Thoracic aorta (tissue), 2 donors: ENCODE measurements at places on chromosomes 2 and 18. TPM values are rescaled to one million over a fixed set of nuclear protein-coding genes. Genes with fewer than 3 reads are reported as not detected.

- no peak overlapping the region for H3K27ac ChIP-seq
- no peaks in the 10 kb centered on the region for H3K36me3 ChIP-seq
- peaks cover 26% of the 10 kb centered on the region for H3K4me1 ChIP-seq
Observed at GRCh38 chr2:227500301-227500630, 28.3 kb downstream of the AGFG1 start.

DNA sequence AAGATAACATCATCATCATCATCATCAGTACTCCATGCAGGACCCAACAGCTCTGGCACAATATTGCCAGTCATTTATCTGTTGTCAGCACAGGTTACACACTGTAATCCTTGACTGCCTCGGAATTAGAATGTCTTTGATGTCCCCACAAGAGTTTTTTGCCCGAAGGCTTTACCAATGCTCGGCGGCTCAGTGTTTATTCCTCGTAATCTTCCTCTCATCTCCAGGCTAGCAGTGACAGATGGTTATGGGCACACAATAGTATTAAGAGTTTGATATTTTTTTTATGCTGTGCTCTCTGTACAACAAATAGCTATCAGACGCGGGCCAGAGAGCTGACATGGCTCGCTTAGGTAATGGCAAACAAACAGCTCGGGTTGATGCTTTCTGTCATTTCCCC, 515.2 kb downstream of the ZEB2 start:
- no peak overlapping the region for H3K27ac ChIP-seq
- no peaks in the 10 kb centered on the region for H3K27me3 ChIP-seq
- DNase-seq: no peak
- no peak overlapping the region for H3K4me3 ChIP-seq
- H3K36me3 ChIP-seq: no peaks in the 10 kb centered on the region

- no peak overlapping the region for H3K27ac ChIP-seq
- H3K4me1 ChIP-seq: no peaks in the 10 kb centered on the region
- no peak for DNase-seq
Observed at GRCh38 chr18:28248653-28249052, 71.7 kb upstream of the CDH2 start.

DNA sequence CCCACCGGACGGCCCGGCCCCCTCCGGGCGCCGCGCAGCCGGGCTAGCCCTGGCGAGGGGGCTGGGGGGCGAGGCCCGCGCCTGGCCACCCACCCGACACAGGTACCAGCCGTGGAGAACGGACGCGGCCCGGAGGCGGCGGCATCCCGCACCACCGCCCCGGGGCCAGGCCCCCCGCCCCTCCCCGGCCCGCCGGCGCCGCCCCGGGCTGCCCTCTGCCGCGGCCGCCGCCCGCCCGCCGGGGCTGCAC, 405 bp downstream of the SOS1 start:
- H3K27me3 ChIP-seq: no peaks in the 10 kb centered on the region
- peak overlapping the region; percentile 70 for H3K27ac ChIP-seq

- no peak overlapping the region for H3K4me3 ChIP-seq
- no peaks in the 10 kb centered on the region for H3K4me1 ChIP-seq
- H3K27me3 ChIP-seq: no peaks in the 10 kb centered on the region
- DNase-seq: no peak
- H3K36me3 ChIP-seq: no peaks in the 10 kb centered on the region
Observed at GRCh38 chr2:237509151-237509550, 22.1 kb downstream of the MLPH start.

SKA1 gene
- total RNA-seq: not detected
